ENCODE measurements at places on chromosomes 6 and 20.

DNA sequence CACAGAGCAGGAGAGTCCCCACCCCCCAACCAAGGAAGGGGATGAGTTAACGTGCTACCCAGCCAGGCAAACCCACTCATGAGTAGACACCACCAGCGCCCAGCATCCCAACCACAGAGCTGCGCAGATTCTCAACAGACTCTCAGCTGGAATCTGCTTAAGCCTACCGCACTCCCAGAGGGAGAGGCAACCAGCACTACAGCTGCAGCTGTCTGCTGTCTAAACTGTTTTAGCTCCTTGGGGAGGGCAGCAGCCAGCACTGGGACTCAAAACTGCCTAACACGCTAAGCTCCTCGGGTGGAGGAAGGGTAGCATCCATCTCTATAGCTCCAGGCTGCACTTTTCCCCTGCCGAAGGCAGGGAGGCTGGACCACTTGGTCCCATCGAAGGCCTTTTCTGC lies 539.8 kb downstream of the EPHA7 start:
- DNase-seq = no peak

DNA sequence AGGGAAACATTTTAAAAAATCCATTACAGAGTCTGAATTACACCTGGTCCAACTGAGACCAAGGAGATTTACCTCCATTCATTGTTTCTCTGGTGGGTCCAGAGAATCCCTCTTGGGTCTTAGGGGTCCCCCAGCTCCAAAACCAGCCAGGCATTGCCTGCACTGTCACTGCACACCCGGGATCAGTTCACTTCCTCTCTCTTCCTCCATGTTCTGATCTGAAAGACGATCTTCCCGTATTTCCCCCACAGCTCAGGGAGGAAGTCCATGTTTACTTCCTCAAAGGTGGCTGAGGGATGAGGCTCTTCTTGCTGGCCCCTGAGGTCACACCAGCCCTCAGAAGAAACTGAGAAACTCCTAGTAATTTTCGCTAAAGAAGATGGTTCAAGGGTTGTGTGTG lies 159.7 kb downstream of the BMP7 start:
- DNase-seq = no peak

GRCh38 chr6:116309001-116309400 lies 29.3 kb upstream of the TSPYL1 start:
- DNase-seq = no peak

GRCh38 chr20:52805296-52805571 lies 166.9 kb upstream of the TSHZ2 start:
- no peak for DNase-seq

DNA sequence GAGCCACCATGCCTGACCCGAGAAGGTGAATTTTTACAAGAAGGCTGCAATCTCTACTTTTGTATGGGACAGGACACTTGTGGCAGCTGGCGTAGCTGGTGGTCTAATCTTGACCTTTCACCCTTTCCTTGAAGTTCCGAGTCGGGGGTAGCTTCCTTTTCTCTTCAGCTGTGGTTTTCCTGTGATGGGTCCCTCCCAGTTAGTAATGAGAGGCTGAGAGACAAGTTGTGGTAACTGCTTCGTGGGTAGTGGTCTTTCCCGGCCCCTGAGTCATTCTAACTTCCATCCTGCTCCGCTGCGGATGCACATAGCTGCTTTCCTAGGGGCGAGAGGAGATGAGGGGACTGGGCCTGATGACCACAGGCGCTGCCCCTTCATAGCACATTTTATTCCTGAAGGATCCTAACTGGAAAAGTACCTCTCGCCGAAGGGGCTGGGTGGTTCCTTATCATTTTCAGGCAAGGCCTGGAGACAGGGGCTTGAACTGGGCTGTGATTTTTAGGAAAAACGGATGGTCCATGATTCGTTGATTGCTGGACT lies 3.1 kb downstream of the SYNJ2 start:
- no peak for DNase-seq

DNA sequence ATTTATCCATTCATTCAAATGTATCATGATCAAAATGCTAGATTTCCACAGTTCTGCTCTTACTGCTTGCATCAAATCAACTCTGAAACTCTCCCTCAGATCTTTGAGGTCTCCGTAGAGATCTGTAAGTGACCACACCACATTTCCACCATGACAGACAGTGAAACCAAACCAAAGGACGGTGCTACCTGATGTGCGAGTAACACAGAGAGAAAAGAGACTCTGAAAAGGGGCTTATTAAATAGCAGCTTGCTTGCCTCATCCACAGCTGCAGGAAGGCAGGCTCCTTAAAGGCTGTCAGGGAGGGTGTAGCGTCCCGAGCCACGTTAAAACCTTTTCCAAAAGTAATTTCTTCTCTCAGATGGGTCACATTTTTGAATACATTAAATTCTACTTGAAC lies 335.8 kb downstream of the PACRG start:
- no peak for DNase-seq

DNA sequence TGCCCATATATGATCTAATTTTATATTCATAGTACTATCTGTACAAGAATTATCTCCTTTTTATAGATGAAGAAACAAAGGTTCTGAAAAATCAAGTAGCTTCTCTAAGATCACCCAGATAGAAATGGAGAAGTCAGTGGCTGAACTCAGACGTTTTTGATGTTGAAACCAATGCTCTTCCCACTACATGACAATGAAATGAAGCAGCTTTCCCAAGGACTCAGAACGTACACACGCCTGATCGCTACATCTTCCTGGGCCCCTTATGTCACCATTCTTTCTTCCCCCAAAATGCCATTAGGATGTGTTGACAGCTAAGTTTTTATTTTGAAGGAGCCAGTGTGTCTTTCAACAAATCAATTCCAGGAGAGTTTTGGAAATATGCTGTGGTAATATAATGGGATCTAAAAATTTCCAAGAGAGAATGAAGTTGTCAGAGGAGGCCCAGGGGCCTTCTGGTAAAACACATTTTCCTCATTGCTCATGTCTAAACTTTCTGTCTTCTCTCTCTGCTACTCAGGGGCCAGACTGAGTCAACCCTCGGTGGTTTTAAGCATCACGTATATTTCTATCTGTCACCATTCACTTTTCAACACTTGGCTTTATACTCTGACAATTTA lies 98.1 kb upstream of the COL21A1 start:
- DNase-seq = no peak

DNA sequence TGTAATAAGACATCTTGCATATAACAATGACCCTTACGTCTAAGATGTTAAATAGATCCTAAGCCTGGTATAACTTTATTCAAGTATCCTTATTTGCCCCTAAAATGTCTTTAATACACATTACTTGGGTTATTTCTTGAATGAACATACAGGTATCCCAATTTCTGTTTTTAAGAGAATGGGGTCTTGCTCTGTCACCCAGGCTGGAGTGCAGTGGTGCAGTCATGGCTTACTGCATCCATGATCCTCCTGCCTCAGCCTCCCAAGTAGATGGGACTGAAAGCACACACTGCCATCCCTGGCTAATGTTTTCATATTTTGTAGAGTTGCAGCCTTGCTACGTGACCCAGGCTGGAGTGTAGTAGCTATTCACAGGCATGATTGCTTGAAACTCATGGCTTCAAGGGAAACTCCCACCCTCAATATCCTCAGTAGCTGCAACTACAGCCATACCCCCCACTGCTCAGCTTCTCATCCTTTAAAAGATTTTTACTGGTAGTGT lies 10.4 kb upstream of the ZNFX1 start:
- no peak for DNase-seq

- DNase-seq = no peak
Measured at GRCh38 chr6:167116109-167116837, 6.6 kb upstream of the CCR6 start.

GRCh38 chr6:47603995-47604394 lies 94.4 kb upstream of the ADGRF4 start:
- no peak for DNase-seq

Measured in CMK (cell line).